ENCODE measurements at places on chromosomes 6 and 20.

- 0 out of 2 replicates have a peak, but pooled peaks cover 5% of the 10 kb centered on the region for H3K4me1 ChIP-seq
- H3K27me3 ChIP-seq, result no peaks in the 10 kb centered on the region
- H3K36me3 ChIP-seq, result no peaks in the 10 kb centered on the region
- H3K27ac ChIP-seq, result no peak overlapping the region
Observed at GRCh38 chr6:149895048-149895590, 2.8 kb downstream of the RAET1E start.

GRCh38 chr20:11015440-11015839 lies 341.6 kb upstream of the JAG1 start:
- H3K4me1 ChIP-seq, result no peaks in the 10 kb centered on the region
- no peak overlapping the region for H3K27ac ChIP-seq
- no peak for DNase-seq
- no peak overlapping the region for H3K4me3 ChIP-seq
- no peaks in the 10 kb centered on the region for H3K36me3 ChIP-seq

- H3K4me3 ChIP-seq, result no peak overlapping the region
- no peaks in the 10 kb centered on the region for H3K4me1 ChIP-seq
- DNase-seq, result no peak
- H3K27ac ChIP-seq, result no peak overlapping the region
- peaks cover 38% of the 10 kb centered on the region for H3K36me3 ChIP-seq
- H3K27me3 ChIP-seq, result no peaks in the 10 kb centered on the region
Observed at GRCh38 chr20:58708246-58708931, 15.8 kb downstream of the NPEPL1 start.

- H3K27me3 ChIP-seq, result no peaks in the 10 kb centered on the region
- H3K4me3 ChIP-seq, result no peak overlapping the region
- peaks cover 3% of the 10 kb centered on the region for H3K36me3 ChIP-seq
- peaks cover 21% of the 10 kb centered on the region for H3K4me1 ChIP-seq
- DNase-seq, result no peak
Observed at GRCh38 chr20:33660035-33660684, 2.0 kb upstream of the C20orf144 start.

DNA sequence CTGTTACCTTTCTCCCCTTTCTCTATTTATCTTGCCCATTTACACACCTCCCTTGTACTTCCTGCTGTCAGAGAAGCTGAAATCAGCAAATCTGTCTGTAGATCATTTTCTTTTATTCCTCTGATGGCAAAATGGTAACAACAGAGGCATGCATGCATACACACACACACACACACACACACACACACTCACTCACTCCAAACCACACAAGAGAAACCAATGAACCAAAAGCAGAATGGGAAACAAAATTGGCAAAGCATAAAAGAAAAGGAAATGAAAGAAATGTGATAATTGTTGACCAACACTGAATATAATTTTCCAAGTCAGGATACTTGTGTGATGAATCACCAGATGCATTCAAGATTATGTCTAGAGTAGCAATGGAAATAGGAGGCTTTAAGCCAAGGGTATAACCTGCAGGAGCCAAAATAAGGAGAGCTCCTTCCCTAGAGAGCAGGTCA lies 172.4 kb downstream of the PLCB4 start:
- DNase-seq, result no peak
- no peaks in the 10 kb centered on the region for H3K27me3 ChIP-seq
- H3K27ac ChIP-seq, result no peak overlapping the region
- no peaks in the 10 kb centered on the region for H3K36me3 ChIP-seq
- no peaks in the 10 kb centered on the region for H3K4me1 ChIP-seq

DNA sequence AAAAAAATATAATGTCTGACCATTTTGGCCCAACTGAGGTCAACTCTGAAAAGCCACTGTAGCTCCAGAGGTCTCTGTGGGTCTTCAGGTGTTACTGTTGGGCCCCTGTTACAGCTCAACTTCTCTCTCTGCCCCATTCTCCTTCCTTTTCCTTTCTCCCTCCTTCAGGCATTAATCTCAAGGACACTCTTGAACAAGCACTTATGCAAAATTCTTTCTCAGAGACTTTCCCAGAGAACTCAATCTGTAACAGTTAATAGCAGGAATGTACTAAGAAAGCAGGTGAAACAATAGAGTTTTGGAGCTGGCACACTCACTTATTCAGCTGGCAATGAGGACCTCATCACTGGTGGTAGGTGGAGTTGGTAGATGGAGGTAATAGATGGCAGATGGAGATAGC lies 31.9 kb upstream of the SLC22A3 start:
- H3K4me1 ChIP-seq, result no peaks in the 10 kb centered on the region
- H3K36me3 ChIP-seq, result no peaks in the 10 kb centered on the region
- DNase-seq, result no peak
- H3K27me3 ChIP-seq, result peaks cover 3% of the 10 kb centered on the region
- no peak overlapping the region for H3K4me3 ChIP-seq

DNA sequence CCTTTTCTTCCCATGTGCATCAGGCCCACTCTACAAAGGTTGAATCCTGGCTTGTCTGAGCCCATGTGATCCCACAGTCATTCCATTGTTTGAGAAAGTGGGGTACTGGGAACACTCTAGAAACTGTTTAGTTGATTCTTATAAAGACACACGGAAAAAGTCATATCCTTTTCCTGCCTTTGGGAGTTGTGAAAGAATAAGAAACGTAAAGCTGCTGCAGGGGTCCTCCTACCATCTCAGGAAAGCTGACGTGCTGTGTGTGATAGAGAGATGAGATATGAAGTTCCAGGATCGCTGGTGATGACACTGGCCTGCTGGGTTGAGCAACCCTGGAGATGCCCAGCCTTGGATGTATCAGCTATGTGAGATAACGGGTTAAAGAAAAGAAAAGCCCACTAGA lies 21.3 kb upstream of the HLA-DRB5 start:
- DNase-seq, result no peak
- no peak overlapping the region for H3K4me3 ChIP-seq
- no peaks in the 10 kb centered on the region for H3K36me3 ChIP-seq
- no peaks in the 10 kb centered on the region for H3K27me3 ChIP-seq
- H3K4me1 ChIP-seq, result no peaks in the 10 kb centered on the region
- H3K27ac ChIP-seq, result no peak overlapping the region

GRCh38 chr6:13830803-13831202 lies 16.4 kb upstream of the MCUR1 start:
- no peak overlapping the region for H3K4me3 ChIP-seq
- H3K36me3 ChIP-seq, result no peaks in the 10 kb centered on the region
- peak; percentile 15 for DNase-seq

- no peaks in the 10 kb centered on the region for H3K27me3 ChIP-seq
- H3K27ac ChIP-seq, result no peak overlapping the region
- H3K4me1 ChIP-seq, result no peaks in the 10 kb centered on the region
Observed at GRCh38 chr20:6884114-6884513, 116.6 kb downstream of the BMP2 start.

- no peak overlapping the region for H3K4me3 ChIP-seq
- H3K4me1 ChIP-seq, result 0 out of 2 replicates have a peak, but pooled peaks cover 3% of the 10 kb centered on the region
- H3K27me3 ChIP-seq, result no peaks in the 10 kb centered on the region
- DNase-seq, result peak; percentile 19
Observed at GRCh38 chr6:53244958-53245357, 96.3 kb upstream of the GCM1 start.

DNA sequence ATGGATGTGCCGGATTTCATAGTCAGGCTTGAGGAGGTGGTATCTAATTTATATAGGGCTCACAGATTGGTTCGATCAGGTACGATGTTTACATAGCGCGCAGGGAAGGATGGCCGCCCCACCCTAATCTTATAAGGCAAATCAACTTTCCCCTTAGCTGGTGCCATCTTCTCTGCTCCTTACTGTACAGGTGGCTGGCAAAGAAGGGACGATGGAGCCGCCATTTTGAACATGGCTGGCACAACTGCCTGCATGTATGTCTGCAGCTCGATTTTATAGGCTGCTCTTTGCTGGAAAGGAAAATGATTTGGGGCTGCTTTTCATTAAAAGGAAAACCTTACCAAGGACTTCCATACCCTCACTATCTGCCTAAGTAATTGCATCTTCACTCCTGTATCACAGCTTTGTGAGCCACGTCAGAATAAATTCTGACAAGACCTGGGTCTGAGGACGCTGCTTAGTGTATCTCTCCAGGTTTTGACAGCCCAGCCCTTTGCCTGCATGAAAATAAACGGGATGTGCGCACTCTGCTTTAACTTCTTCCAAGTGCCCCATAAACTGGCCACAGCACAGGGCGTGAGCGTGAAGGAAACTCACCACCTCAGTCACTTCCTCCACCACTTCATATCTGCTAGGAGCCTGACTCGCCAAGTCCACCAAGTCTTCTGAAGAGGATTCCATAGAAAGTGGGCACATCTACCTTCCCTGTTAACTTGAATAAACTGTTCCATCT lies 109.4 kb upstream of the ARMC2 start:
- no peak for DNase-seq
- no peak overlapping the region for H3K27ac ChIP-seq
- H3K4me3 ChIP-seq, result no peak overlapping the region
- H3K36me3 ChIP-seq, result no peaks in the 10 kb centered on the region
- H3K27me3 ChIP-seq, result no peaks in the 10 kb centered on the region
- H3K4me1 ChIP-seq, result no peaks in the 10 kb centered on the region

DNA sequence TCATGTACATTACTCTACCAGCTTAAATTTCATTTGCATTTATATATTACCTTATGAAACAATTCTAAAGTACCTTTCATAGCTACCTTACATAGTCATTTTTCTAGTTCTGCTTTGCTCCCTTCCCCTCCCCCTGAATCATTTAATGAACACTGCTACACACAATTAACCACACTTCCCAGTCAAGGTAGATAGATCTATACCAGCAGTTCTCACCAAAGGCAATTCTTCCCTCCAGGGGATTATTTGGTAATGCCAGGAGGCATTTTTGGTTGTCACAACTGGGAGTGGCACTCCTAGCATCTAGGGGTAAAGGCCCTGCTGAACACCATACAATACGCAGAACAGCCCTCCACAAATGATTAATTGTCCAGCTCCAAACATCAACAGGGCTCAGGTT lies 143.9 kb upstream of the SHLD1 start:
- H3K36me3 ChIP-seq, result peaks cover 7% of the 10 kb centered on the region
- DNase-seq, result no peak
- H3K27ac ChIP-seq, result no peak overlapping the region
- H3K4me3 ChIP-seq, result no peak overlapping the region
- H3K27me3 ChIP-seq, result no peaks in the 10 kb centered on the region
- peaks cover 34% of the 10 kb centered on the region for H3K4me1 ChIP-seq

DNA sequence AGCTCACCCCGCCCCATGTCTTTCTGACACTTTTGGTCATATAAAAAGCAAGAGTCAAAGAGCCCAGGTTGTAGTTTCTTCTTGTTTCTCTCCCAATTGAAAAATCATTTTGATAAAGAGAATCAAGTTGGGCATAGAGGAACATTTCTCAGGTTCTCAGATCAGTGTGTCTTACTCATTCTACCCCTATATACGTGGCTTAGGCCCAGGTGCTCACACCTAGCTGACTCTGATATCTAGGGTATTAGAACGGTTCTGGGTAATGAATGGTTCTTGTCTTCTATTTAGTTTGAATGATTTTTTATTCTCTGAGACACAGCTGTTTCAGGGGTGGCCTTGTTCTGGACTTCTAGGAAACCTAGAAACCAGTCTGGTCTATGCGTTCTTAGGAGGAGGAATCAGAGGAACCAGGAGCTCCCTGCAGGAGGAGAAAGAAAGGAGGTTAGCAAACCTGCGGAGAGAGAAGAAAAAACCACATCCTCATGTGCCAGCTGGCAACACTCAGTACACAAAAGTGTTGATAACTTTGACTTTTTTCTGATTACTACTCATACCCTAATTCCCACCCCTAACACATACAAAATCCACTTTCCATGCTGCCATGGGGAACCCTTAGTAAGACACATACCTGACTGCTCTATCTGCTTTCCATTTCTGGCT lies 178.0 kb downstream of the CLIC5 start:
- peaks cover 31% of the 10 kb centered on the region for H3K4me1 ChIP-seq
- peak overlapping the region; percentile 45 for H3K27ac ChIP-seq
- H3K27me3 ChIP-seq, result no peaks in the 10 kb centered on the region
- H3K36me3 ChIP-seq, result no peaks in the 10 kb centered on the region
- H3K4me3 ChIP-seq, result no peak overlapping the region

GRCh38 chr6:52509281-52510212 lies 67.3 kb downstream of the TRAM2 start:
- no peak for DNase-seq
- H3K4me3 ChIP-seq, result no peak overlapping the region
- H3K36me3 ChIP-seq, result peaks cover 77% of the 10 kb centered on the region
- no peak overlapping the region for H3K27ac ChIP-seq

GRCh38 chr6:66838764-66839163 lies 1131.7 kb upstream of the EYS start:
- H3K27ac ChIP-seq, result no peak overlapping the region
- H3K4me3 ChIP-seq, result no peak overlapping the region
- no peak for DNase-seq
- no peaks in the 10 kb centered on the region for H3K27me3 ChIP-seq

DNA sequence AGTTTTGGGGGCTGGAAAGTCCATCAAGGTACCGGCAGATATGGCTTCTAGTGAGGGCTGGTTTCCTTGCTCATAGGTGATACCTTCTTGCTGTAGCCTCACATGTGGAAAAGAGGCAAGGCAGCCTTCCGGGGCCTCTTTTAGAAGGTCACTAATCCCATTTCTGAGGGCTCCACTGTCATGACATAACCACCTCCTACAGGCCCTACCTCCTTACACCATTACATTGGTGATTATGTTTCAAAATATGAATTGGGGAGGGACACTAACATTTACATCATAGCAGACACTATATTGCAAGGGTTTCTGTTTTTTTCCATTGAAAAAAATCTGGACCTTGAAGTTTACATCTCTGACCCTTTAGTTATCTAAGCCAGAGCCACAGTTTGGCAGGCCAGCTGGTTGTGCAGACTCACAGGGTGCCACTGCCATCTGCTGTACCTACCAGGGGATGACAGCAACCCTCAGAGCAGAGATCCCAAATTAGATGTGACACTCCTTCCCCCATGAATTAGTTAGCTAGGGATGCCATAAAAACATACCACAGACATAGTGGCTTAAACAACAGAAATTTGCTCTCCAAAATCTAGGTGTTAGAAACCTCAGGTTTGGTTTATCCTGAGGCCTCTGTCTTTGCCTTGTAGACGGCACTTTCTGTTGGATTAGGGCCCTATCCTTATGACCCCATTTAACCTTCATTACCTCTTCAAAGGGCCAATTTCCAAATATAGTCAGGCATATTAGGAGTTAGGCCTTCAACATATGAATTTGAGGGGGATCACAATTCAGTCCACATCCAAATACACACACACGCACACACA lies 166.4 kb upstream of the RNF217 start:
- H3K4me1 ChIP-seq, result no peaks in the 10 kb centered on the region
- H3K27ac ChIP-seq, result no peak overlapping the region
- H3K27me3 ChIP-seq, result no peaks in the 10 kb centered on the region
- no peaks in the 10 kb centered on the region for H3K36me3 ChIP-seq
- DNase-seq, result no peak
- H3K4me3 ChIP-seq, result no peak overlapping the region

DNA sequence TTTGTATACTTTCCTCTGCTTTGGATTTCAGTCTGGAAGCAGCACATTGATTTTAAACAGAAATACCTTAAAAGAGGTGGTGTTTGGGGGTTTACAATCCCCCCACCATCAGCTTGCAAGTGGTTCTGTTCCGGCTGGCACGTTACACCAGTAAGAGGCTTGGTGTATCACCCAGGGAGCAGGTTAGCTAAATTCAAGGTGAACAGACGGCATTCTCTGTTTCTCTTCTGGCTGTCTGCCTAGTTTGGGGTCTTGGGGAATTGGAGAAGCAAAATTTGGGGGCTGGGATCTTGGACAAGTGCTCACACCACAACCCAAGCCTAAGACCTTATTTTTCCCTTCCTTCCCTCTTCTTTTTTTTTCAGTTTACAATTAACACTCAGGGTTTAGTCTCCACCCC lies 7.5 kb upstream of the APCDD1L start:
- H3K4me3 ChIP-seq, result no peak overlapping the region
- H3K36me3 ChIP-seq, result no peaks in the 10 kb centered on the region
- no peaks in the 10 kb centered on the region for H3K4me1 ChIP-seq
- no peak for DNase-seq
- H3K27ac ChIP-seq, result no peak overlapping the region
- H3K27me3 ChIP-seq, result no peaks in the 10 kb centered on the region

Measured in DND-41 (cell line).